HL-60 (cell line): ENCODE measurements at places on chromosomes 7 and 10.

DNA sequence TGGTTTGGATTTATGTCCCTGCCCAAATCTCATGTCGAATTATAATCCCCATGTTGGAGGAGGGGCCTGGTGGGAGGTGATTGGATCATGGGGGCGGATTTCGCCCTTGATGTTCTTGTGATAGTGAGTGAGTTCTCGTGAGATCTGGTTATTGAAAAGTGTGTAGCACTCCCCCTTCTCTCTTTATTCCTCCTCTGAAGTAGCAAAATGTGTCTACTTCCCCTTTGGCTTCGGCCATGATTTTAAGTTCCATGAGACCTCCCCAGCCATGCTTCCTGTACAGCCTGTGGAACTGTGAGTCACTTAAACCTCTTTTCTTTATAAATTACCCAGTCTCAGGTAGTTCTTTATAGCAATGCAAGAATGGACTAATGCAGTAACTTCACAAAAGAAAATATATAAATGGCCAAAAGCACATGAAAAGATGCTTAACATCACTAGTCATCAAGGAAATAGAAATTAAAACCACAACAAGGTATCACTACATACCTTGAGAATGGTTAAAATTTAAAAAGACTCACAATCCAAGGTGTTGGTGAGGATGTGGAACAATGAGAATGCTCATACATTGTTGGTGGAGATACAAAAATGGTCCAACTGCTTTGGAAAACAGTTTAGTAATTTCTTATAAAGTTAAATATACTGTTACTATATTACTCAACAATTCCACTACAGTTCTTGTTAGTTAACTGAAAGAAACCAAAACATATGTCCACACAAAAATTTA lies 218.7 kb downstream of the SNX10 start:
- DNase-seq: peak; percentile 11

- no peak for DNase-seq
Measured at GRCh38 chr7:76151932-76152331, 49.8 kb upstream of the SRRM3 start.

DNA sequence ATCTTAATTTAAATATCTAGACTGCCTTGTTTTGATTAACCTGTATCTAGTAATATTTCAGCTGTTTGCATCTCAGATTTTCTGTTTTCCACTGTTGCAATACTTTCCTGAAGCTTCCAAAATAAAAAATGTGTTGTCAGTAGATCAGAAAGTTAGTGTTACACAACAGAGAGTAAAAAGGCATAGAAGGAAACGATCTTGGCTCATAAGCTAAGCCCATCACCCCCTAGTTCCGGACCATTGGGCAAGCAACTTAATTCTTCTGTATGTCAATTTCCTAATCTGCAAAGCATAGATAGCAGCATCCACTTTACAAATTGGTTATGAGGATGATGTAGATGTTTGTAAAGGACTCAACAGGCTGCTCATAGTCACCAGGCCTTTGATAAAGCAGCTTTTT lies 4.4 kb downstream of the PON3 start:
- DNase-seq: no peak

GRCh38 chr7:44531421-44532380 lies 9.4 kb downstream of the NPC1L1 start:
- no peak for DNase-seq

DNA sequence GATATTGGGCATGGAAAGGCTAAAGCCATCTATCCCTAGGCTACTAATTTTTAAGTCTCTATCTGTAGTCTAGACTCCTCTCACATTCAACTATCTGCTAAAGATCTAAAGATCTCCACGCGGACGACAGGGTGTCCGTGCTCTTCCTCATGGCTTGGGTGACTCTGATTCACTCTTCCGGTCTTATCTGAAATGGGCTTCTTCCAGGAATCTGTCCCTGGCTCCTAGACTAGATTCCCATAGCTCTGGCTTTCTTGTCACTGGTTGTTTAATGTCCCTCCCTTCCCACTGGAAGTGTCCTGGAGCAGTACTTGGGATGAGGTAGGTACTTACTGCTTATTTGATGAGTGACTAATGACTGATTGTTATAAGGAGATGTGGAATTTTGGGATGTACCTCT lies 62.0 kb upstream of the PODXL start:
- no peak for DNase-seq

GRCh38 chr7:4119848-4120247 lies 562.2 kb upstream of the FOXK1 start:
- DNase-seq: no peak

GRCh38 chr7:106717955-106718871 lies 57.3 kb upstream of the CCDC71L start:
- DNase-seq: peak; percentile 76

DNA sequence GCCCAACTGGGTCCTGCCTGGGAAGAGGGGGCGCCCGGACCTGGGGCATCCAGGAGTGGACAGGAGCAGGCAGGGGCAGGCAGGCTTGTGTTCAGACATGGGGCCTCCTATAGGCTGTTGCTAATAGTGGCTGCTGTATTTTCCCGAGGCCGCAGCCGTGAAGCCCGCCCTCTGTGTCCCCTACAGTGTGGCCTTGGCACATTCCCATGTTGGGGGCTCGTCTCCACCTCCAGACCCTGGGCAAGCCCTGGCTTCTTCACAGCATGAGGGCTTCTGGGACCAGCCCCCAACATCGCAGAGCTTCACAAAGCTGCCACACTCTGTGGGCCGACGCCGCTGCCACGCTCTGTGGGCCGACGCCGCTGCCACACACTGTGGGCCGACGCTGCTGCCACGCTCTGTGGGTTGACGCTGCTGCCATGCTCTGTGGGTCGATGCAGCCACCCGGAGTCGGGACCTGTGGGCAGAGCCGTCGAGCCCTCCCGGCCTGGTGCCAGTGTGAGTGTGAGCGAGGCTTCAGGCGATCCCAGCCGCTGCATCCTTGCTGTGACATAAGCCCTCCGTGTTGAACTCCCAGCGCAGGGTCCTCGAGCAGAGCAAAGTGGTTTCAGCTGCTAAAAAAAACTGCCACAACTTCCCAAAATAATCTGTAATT lies 109.0 kb downstream of the INPP5A start:
- no peak for DNase-seq

- DNase-seq: no peak
Measured at GRCh38 chr7:31948029-31948428, 122.2 kb downstream of the PDE1C start.

- DNase-seq: no peak
Measured at GRCh38 chr7:123643495-123644441, 11.9 kb upstream of the LMOD2 start.

DNA sequence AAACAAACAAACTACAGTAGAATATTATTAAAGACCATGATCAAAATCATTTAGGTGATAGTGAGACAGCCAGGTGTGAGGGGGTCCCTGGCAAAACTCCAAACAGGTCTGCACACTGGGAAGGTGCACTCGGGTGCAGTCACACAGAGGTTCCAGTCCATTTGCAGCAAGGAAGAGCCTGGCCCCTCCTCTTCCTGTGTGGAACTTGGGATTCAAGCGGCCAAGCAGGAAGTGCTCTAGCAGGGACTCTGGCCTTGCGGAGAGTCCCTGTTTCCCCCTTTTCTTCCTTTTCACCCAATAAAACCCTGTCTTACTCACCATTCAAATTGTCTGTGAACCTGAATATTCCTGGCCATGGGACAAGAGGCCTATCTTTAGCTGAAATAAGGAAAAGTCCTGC lies 181.8 kb downstream of the LRRTM3 start:
- no peak for DNase-seq

DNA sequence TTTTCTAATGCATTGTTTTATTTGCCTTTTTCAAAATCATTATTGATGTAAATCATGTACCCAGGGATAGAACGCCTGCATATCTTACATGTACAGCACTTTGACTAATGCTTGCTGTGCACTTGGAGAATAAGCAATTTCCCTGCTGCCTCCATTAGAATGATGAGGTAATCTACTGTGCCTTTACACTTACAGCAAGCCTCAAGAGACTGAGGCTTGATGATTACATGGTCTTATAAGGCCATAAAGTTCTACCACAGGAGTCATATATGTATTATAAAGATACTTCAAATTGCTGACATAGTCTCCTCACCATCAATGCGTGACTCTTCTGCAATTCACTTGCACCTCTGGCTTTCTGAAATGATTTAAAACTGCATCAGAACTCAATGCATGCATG lies 328.6 kb upstream of the HGF start:
- no peak for DNase-seq

- no peak for DNase-seq
Measured at GRCh38 chr10:33623669-33624068, 289.2 kb upstream of the NRP1 start.

DNA sequence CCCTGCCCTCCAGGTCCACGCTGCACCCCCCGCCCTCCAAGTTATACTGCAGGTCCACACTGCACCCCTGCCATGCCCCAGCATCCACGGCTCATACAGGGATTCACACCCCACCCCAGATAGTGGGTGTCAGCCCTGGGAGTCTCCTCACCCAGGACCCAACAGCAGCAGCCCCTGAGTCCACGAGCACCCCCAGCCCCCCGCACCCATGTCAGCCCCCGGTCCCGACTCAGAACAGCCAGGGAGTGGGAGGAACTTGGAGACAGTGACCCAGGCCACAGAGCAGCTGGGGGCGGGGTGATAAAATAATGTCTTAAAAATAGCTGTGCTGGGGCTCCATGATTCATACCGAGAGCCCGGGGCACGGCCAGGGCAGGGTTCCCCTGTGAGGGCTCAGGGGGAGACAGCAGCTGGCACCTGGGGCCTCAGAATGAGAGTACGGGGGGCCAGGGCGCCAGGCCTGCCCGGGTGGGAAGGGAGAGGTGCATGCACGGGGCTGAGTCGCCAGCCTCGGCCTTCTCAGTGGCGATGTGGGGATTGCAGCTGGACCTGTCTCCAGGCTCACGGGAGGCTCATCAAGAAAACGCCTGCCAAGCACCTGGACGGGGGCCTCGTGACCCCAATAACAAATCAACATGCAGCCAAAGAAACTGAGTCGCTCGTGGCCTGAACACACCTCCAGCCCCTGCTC lies 29.8 kb downstream of the ADAP1 start:
- no peak for DNase-seq

- peak; percentile 7 for DNase-seq
Measured at GRCh38 chr7:69932034-69932628, 333.9 kb downstream of the AUTS2 start.

DNA sequence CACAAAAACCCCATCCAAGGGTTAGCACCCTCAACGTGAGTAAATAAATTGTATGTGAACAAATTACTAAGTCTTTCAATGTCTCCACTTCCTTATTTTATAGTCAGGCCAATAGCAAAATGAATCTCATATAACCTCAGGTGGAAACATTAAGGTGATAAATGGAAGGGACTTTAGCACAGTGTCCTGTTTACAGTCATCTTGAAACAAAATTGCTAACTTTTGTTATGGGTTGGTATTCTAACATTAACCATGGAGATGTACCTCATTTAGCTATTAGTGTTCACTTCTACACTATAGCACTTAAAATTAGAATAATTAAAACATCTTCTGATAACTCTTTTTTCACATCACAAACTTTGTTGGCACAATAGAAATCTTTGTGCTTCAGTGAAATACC lies 255.8 kb upstream of the CNTNAP2 start:
- no peak for DNase-seq

GRCh38 chr7:50145801-50146338 lies 52.8 kb upstream of the ZPBP start:
- no peak for DNase-seq

DNA sequence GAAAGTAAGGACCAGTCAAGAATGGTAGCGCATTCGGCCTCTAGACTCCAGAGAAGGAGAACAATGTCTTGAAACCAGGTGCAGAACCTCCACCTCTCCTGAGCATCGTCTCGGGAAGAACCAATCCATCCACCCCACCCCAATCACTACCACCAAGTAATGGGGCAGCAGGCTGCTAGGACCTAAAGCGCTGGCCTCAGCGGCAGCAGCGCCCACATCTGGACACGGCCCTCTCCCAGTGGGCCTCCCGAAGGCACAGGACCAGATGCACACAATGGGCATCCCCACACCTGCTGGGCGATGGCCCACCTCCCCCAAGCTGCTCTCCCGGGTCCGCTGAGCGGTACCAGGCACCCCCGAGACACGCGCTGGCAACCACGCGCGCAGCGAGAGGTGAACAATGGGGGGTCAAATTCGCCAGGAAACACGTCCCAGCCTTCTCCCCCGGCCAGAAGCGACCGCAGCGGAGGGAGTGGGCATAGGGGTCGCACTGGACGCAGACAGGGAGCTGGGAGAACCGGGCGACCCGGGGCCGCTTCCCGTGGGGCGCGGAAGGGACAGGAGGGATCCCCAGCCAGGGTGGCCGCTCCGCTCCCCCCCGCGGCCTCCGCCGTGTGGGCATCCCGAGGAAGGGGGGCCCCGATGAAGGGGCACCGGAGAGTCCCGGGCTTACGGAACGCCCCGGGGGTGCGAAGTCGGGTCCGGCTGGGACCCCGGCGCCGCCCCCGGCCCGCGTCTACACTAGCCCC lies 506 bp downstream of the CTTNBP2 start:
- DNase-seq: no peak

- no peak for DNase-seq
Measured at GRCh38 chr10:122285506-122286444, 14.7 kb downstream of the BTBD16 start.

GRCh38 chr10:121556455-121556854 lies 41.8 kb downstream of the FGFR2 start:
- DNase-seq: no peak

DNA sequence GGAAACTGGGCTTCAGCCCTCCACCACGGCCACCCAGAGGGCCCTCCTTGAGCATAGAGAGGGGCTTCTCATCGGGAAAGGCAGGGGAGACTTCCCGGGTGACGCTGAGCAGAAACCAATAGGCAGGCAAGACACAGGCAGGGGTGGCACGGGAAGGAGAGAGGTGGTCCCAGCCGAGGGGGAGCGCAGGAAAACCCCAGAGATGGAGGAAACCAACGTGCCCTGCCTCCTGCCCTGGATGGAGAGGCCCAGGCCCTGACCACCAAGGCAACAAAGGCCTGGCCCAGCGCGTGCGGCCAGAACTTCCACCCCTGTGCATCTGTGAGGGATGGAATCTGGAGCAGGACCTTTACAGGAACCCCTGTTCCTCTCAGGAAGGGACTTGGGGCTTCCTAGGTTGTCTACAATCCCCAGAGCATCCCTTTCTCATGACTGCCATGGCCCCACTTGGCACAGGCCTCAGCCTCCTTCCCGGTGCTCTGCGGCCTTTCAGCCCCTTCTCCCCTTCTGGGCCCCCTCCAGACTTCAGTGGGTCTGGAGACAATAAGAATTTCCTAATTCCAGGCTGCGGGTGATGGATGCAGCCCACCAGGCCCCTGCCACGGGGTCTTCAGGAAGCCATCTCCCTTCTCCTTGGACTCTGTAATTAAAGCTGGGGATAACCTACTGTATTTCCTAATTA lies 137.0 kb upstream of the RET start:
- DNase-seq: no peak

DNA sequence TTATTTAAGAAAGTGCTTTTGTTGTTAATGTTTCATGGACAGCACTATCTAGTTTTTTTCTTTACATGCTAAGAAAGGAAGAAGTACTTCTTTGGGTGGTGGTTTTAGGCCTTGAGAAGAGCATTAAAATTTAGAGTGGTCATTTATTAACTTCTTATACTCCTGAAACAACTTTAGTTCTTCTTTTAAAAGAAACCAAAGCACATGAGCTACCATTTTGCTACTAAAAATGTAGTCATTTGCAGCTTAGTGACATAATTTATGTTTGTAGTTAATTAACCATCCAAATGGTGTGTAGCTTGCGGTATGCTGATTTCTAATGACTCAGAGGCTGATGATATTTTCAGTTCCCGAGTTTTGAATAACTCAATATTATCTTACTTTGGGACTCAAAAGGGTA lies 207.5 kb downstream of the BBS9 start:
- DNase-seq: no peak
